8988T (cell line): ENCODE measurements at places on chromosomes 1 and 21.

DNA sequence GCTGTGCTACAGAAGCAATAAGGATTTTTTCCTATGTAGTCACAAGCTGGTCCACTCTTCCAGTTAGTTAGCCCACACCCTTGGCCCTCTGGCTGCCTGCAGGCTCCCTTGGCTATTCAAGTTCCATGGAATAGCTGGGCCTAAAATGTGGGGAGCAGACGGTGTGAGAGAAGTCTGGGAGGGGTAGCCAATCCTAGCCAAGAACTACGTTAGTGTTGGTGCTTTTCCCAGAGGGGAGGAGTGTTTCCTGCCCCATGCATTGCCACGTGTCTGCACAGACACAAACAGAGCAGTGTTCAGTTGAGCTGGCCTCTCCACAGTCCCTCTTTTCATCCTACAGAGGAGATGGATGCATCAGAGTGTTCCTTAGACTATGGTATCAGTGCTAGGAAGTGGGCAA lies 59.0 kb upstream of the IPO9 start:
- no peak for DNase-seq

- DNase-seq: no peak
Observed at GRCh38 chr1:50542362-50542761, 119.1 kb upstream of the DMRTA2 start.

DNA sequence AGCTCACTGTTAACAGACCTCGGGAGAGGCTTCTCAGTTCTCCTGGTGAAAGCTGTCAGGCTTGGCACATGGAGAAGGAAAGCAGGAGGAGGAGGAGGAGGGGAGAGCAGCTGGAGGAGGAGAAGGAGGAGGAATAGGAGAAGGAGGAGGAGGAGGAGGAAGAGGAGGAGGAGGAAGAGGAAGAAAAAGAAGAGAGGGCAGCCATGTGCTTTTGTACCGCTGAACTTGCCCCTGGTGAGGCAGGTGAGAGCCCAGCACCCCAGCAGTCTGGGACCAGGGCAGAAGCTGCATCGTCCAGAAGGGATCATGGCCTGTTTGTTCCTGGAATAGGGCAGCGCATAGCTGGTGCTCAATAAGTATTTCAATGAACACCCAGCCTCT lies 21.3 kb upstream of the GRHL3 start:
- no peak for DNase-seq

DNA sequence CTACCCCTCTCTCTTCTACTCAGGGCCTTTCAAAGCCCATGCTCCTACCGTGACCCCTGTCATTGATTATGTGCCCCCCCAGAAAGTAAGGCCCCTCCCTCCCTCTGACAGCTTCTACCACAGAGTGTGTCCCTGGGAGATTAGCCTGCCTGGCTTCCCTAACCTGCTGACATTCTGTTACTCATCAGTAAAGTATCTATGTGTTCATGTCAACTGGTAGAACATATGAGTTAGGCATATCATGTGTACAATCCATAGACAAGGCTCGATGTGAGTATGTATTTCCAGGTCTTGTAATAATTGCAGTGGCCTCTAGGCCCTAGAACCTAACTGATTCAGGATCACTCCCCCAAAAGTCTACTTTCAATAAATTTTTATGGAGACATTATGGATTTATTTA lies 120.0 kb downstream of the GIPC2 start:
- no peak for DNase-seq

DNA sequence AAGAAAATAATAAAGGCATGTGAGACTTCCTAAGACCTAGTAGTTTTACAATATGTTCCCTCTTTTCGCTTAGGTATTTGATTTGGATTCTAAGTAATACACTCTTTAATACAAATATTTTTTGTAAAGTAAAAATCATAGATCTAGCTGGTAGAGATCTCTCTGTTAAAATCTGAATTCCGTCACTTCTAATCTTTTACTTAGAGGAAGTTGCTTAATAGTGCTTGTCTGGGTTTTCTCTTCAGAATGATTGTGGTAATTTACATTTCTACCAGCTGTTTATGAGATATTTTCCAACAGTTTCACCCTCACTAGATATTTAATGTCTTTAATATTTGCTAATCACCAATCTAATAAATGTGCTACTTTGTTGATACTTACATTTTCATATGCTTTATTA lies 23.3 kb downstream of the RBM11 start:
- no peak for DNase-seq

- DNase-seq: no peak
Observed at GRCh38 chr1:56478734-56479133, 100.6 kb downstream of the PLPP3 start.

- no peak for DNase-seq
Observed at GRCh38 chr1:51230501-51231078, 5.5 kb upstream of the RNF11 start.

DNA sequence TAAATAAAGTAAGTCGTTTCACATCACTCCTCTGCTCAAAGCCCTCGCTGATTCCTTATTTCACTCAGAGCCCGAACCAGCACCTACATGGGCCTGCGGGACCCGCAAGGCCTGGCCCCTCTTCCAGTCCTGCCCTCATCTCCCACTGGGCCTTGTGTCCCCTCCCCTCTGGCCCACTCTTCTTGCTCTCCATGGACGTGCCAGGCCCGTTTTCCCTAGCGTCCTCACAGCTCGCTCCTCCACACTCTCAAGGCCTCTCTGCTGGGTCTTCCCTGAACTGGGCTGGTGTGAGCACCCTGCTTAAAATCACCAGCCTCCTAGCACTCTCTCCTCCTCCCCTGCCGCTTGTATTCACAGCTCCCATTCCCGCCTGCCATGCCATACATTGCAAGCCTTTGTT lies 237.9 kb downstream of the FOXD2 start:
- DNase-seq: no peak

DNA sequence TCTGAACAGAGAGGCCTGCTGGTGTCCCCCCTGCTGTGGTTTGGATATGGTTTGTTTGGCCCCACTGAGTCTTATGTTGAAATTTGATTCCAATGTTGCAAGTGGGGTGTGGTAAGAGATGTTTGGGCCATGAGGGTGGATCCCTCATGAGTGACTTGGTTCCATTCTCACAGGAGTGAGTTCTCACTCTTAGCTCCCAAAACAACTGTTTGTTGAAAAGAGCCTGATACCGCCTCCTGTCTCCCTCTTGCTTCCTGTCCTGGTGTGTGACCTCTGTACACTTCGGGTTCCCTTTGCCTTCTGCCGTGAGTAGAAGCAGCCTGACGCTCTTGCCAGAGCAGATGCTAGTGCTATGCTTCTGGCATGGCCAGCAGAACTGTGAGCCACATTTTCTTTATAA lies 60.5 kb downstream of the C21orf91 start:
- no peak for DNase-seq

- DNase-seq: no peak
Observed at GRCh38 chr1:46563341-46563740, 11.9 kb upstream of the KNCN start.

GRCh38 chr21:42009018-42009830 lies 936 bp downstream of the ZBTB21 start:
- no peak for DNase-seq

- no peak for DNase-seq
Observed at GRCh38 chr1:174204697-174205308, 45.5 kb downstream of the RABGAP1L start.

DNA sequence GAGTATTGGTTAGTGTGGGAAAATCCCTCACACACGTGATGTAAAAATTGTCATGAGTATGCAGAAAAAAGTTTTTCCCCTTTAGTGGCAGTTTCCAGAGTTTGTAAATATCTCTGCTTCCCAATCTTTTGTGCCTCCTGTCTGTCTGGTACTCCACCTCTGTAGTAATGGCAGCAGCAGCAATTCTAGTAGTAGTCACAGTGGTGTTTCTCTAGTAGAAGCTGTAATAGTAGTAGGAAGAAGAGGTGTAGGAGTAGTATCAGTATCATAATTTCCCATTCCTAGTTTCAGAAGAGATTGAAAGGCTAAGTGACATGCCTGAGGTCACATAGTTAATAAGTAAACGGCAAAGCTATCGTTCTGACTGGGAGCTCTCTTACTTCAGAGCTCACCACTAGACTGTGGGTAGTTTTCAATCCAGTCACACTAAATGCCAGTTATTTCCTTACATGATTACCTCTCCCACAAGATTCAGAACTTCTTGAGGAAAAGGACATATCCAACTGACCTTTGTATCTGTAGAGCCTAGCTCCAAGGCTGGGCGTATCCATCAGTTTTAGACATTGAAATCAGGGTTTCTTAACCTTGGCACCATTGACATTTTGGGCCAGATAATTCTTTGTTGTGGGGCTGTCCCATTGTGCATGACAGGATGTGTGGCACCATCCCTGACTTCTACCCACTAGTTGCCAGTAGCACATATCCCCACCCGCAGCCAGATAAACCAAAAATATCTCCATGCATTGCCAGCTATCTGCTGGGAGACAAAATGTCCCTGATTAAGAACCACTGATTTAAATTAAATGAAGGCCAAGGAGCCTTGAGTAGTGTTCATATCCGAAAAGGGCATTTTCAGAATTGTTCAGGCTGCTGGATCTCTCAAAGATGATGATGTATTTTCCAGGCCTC lies 135.9 kb downstream of the FGGY start:
- no peak for DNase-seq

DNA sequence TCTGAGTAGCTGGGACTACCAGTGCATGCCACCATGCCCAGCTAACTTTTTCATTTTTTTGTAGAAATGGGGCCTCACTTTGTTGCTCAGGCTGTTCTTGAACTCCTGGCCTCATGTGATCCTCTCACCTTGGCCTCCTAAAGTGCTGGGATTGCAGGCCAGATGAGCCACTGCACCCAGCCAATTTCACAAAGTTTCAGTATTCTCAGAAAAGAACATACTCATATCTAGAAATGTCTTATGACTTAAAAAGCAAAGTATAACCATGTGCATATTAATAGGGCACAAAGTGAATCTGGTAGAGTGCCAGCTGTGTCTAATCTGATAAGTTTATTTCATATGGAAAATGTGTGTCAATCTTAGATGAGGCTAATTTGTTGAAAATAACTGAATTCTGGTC lies 87.5 kb upstream of the CACYBP start:
- no peak for DNase-seq

GRCh38 chr1:53501065-53502005 lies 42.1 kb downstream of the DMRTB1 start:
- DNase-seq: no peak

GRCh38 chr1:210340311-210340710 lies 11.6 kb downstream of the HHAT start:
- no peak for DNase-seq

DNA sequence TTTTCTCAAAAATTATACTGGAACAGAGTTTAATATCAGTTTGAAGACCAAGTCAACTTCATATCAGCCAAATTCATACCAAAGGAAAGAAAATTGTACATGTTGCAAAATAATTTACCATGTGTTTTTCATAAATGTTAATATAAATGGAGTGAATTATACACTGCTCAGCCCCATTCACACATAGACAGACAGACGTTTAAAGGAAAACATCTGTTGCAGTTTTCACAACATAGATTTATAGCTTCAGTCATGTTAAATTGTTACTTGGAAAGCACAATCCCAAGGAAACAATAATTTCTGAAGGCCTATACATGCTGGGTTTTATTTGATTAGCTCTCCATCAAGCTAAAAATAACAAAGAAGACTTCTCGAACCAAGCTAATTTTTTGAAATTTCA lies 27.8 kb upstream of the HYI start:
- DNase-seq: no peak

- DNase-seq: no peak
Observed at GRCh38 chr1:56638248-56638647, 6.9 kb upstream of the PRKAA2 start.

DNA sequence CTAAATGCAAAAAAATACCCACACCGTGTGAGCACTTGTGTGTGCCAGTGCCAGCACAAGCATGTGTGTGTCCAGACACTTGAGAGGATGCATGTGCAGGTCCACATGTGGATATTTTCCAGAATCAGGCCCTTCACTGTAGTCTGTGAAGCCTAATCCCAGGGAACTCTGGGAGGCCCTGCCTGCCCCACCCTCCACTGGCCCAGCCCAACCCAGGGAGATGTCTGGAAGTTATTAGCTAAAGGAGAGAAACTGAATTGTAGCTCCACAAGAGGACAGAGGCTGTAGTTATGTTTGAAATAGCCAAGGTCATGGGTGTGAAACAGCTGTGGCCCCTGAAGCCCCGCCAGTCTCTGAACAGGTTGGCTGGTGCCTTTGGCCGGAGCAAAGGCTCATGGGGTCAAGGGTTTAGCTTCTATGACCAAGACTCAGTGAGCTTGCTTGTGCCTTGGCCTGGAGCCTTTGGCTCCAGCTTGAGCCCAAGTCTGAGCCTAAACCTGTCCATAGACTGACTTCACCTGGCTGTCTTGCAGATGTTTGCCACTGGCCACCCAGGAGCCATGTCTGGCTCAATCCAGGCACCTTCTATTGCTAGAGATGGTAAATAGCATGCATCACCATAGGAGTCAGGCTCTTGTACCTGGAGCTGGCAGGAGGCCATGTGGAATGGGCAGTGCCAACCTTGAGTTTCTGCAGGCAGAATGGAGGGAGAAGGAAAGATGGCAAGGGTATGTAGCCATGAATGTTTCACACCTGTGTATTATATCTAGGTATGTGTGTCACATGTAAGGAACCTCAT lies 69.9 kb downstream of the TMEM53 start:
- DNase-seq: no peak

GRCh38 chr1:85576642-85577418 lies 3.7 kb upstream of the CCN1 start:
- DNase-seq: peak; percentile 59

DNA sequence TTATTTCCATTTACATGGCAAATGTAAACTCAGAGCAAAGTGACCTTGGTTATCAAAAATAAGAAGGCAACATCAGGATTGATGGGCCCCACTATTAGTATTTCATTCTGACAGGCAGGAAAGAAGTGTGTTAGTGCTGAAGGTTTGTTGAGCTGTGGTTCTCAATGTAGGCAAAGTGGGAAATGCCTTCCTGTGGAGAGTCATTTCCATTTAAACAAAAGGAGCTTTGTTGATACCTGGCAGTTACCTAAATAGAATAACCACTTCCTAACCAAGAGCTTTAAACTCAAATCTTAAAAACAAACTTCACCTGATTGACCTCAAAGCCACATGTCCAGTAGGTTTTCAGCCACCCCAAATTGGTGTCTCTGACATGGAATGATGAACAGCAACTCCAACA lies 579.9 kb upstream of the BEND5 start:
- no peak for DNase-seq

- no peak for DNase-seq
Observed at GRCh38 chr1:24717887-24718650, 27.2 kb upstream of the CLIC4 start.

DNA sequence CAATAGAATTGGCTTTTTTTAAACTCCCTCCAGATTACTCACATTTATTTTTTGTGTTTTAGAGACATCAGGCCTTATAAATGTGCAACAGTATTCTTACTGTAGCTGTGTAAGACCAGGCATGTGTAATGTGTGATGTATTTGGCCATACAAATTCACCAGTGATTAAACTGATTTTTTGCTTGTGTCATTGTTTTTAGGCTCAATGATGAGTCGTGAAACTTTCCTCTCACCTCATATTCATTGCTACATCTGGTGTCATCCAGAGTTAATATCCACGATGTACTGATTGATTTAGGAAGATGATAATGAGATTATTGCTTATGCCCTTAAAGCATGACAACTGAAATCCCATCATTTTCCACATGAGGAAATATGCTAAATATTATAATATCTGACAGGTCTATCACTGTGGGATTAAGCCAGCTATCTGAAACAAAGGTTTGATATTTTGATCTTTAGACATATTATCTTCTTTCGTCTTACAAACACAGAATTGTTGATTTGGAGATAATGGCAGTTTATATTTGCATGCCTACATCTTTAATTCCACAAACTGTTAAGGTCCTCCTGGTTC lies 487.9 kb downstream of the PTBP2 start:
- no peak for DNase-seq
